NCI-H2227 treated with DMSO at 0.1 percent for 48 hours (cell line): ENCODE measurements at places on chromosomes 4 and X.

DNA sequence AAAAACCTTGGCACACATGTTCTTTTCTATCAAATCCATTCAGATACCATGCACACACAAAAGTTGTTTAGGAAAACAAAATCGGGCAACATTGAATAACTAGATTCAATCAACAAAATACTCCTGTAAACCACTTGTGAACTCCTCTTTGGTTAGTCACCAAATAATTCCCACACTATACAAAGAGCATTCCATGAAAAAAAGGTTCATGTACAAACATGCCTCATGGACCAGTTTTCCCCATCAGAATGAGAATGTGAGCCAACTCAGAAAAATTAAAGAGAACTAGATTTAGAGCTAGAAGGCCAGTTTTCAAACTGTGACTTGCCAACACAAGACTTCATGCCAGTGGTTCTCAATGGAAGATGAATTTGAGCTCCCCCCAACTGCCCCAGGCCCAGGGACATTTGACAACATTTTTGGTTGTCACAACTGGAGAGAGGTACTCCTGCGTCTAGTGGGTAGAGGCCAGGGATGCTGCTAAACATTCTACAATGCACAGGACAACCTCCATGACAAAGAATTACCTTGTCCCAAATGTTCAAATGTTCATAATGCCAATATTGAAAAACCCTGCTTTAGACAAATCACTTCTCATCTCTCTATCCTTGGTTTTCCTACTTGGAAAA lies 55.4 kb downstream of the GPC3 start:
- DNase-seq, result no peak

- no peak for DNase-seq
Measured at GRCh38 chrX:69430785-69431184, 73.3 kb upstream of the NALF2 start.

GRCh38 chr4:54961357-54961975 lies 163.9 kb downstream of the KDR start:
- no peak for DNase-seq

DNA sequence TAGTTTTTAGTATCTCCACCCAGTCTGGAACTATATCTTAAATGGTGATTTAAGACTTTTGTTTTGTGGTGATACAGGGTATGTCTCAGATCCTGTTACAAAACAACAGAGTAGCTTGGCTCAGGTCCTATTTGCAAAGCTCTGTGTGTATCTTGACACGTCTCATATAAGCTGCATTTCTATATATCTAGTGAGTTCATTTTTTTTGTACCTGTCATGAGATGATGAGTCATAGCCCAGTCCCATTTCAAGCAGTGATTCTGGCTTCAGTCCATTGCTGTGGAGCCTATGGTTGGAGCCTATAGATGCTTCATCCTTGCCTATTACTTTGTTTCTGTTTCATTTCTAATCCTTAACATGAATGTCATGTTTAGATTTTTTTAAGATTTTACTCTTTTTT lies 23.0 kb downstream of the GRXCR1 start:
- DNase-seq, result no peak

DNA sequence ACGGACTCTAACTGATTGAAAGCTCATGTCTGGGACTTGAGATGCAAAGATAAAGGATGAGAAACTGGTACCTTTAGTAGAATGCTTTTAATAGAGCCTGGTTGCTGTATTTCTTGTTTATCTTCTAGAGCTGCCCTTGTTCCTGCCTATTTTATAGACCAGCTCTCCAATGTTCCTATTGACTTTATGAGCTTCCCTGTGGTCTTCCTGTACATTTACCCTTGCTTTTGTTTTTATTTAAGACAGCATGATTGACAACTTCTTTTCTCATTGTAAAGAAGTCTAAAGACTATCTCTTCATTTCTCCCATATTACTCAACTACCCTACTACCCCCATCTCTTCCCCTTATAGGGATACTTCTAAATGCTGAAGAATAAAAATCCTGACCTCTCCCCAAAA lies 174.7 kb downstream of the UGT8 start:
- no peak for DNase-seq

GRCh38 chr4:142307857-142308256 lies 538.2 kb downstream of the INPP4B start:
- no peak for DNase-seq

DNA sequence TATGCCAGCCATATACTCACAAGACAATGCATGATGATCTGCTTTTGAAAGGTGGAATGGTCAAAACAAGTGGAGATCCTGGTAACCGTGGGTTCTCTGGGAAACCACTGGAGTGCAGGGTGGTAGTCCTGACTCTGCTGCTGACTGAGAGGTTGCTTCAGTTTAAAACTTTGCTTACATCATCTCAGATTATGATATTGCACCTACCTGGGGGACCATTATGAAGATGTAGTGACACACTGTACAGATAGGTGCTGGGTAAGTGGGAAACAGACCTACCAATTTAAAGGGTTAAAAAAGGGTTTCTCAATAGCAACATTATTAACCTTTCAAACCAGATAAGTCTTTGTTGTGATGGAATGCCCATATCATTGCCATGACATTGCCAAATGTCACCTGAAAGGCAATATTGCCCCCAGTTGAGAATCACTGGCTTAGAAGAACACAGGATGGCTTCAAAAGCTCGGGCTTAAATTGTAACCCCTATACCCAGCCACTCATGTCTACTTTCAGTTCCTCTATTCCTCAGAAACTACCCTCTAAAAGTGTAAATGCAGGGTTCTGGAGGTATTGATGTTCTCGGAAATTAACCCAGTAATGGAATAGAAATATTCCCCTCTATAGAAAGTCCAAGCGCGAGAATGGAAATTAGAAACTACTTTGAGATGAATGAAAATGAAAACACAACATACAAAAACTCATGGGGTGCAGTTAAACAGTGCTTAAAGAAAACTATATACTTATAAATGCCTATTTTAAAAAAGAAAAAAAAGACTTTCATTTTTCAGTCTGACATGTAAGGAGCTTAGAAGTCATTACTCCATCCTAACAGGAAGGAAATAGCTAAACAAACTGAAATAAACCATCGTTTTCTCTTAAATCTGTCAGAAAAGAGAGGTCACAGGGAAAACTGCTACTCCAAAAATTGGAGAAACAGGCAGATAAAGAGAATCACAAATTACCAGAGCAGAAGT lies 65.8 kb downstream of the ARHGEF6 start:
- DNase-seq, result no peak

- DNase-seq, result no peak
Measured at GRCh38 chrX:133477986-133478385, 62.7 kb upstream of the GPC4 start.

DNA sequence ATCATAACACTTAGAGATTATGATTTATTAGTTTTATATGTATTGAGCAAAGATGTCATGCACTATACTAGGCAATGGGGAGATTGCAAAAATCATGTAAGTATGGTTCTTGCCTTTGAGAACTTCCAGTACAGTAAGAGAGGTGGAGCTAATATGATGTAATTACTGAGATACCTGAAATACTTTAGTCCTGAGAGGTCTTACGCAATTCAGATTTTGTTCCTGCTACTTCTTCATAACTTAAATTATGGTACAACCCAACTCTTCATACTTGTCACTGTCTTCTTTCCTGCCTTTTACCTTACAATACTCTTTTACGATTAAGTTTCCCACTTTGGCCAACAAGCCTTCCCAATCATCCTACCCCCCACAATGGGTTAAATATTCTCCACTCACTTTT lies 564.2 kb upstream of the PITX2 start:
- no peak for DNase-seq

- DNase-seq, result no peak
Measured at GRCh38 chr4:140837736-140838135, 81.6 kb upstream of the TBC1D9 start.

DNA sequence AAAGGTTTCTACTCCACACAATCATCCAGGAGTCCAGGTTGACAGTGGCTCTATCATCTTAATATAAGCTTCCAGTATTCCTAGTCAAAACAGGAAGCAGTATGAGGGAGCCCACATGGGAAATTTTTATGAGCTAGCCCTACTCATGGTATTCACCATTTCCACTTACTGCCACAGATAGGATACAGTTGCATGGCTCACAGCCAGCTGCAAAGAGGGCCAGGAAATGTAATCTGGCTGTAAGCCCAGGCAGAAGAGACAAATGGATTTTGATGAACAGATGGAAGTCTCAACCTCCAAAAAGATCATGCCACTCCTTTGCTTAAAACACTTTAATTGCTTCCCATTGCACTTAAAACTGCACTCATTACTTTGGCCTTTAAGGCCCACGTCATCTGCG lies 150.6 kb downstream of the ADAMTS3 start:
- no peak for DNase-seq

GRCh38 chrX:136477026-136477425 lies 10.7 kb upstream of the BRS3 start:
- no peak for DNase-seq

GRCh38 chr4:78975865-78976264 lies 36.6 kb upstream of the PAQR3 start:
- no peak for DNase-seq

DNA sequence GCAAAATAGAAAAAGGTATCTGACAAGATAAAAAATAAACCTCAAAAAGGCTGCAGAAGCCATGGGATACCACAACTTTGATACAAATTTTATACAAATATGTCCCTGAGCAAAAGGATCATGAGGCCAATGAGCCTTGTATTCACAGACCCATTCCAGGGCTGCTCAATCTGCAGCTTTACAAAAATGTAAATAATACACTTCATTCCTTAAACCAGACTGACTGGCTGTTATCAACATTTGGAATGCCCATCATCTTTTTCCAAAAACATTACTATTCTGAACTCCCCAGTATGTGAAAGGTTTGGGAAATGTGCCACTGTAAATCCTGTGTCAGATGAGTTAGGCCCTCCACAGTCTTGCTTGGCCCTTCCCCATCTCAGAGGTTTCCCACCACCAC lies 25.5 kb downstream of the SCARB2 start:
- DNase-seq, result no peak

DNA sequence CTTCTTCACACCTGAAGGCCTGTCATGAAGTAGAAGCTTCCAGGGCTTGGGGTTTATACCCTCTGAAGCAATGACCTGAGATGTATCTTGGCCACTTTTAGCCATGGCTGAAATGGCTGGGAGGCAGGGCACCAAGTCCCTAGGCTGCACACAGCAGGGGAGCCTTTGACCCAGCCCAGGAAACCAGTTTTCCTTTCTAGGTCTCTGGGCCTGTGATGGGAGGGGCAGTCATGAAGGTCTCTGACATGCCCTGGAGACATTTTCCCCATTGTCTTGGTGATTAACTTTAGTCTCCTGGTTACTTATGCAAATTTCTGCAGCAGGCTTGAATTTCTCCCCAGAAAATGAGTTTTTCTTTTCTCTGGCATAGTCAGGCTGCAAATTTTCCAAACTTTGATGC lies 511.0 kb upstream of the KLHL4 start:
- no peak for DNase-seq

DNA sequence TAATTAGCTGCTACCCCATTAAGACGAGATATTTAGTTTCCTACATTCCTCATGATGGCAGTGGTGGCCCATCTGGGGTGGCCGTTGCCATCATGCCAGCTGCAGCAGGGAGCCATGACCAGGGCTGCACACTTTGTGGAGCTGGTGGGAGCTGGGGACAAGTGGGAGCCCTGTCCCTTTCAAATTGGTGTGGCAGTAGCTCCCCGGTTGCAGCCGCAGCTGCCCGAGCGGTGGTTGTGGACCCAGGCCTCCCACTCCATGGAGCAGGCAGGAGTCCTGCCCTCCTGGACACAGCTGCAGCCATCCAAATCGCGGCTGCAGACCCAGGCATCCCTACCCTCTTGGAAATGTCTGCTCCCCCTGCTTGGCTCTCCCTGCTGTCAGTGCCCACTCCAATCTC lies 9.3 kb upstream of the SYTL5 start:
- no peak for DNase-seq

- no peak for DNase-seq
Measured at GRCh38 chr4:73067971-73068394, 1.5 kb downstream of the COX18 start.

DNA sequence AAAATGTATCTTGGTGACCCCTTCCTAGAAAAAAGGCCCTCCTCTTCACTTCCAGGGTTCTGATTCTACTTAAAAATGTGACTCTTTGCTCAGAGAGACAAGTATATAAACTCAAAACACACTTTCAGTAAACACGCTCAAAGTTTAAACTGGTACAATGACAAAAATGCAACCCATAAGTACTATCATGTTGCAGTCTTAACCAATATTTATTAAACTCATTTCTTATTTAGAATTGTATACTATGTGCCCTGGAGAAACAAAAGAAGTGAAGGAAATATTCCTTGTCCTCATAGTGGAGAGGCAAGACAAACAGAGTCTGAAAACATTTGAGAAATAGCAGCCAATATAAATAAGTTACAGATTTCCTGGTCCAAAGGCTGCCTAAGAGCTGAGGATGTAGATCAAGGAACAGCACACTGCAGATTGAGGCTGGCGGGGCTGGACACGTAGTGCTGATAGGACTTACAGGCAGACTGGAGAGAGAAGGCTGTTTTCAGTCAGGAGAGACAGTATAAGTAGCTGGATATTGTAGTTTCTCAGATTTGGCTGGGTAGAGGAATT lies 39.1 kb upstream of the ANXA3 start:
- DNase-seq, result no peak

DNA sequence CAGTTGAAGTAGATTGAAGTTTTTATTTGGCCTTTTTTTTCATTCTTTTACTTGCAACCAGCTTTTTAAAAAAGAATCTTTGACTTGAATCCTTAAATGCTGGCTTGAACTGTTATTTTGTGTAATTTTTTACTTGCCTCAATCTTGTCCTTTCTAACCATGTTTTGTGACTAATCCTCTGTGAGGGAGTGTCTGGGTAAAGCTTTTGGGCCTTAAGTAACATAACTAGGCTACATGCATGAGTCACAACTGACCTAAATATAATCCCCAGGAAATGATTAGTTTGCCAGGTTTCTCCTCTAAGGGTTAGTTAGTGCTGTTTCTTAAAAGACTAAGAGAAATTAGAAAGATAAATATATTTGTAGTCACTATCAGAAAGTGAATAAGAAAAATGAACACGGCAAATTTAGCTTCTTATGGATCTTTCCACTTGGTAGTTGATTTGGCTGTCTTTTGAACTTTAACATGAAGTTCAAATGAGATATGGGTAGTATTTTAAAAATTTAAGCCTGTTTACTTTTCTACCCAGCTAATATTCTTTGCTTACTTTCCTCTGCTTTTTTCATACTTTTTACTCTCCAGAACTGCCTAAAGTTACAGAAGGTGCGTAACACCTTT lies 13.0 kb downstream of the EXOC1 start:
- no peak for DNase-seq

- no peak for DNase-seq
Measured at GRCh38 chr4:28250646-28251045, 1390.0 kb downstream of the STIM2 start.

GRCh38 chr4:110005461-110006056 lies 92.9 kb downstream of the EGF start:
- peak; percentile 35 for DNase-seq

- no peak for DNase-seq
Measured at GRCh38 chr4:8774071-8774470, 97.6 kb downstream of the HMX1 start.

GRCh38 chr4:83010111-83010521 lies 507 bp downstream of the LIN54 start:
- no peak for DNase-seq
